D341Med (cell line): ENCODE measurements at places on chromosomes 2 and 18.

DNA sequence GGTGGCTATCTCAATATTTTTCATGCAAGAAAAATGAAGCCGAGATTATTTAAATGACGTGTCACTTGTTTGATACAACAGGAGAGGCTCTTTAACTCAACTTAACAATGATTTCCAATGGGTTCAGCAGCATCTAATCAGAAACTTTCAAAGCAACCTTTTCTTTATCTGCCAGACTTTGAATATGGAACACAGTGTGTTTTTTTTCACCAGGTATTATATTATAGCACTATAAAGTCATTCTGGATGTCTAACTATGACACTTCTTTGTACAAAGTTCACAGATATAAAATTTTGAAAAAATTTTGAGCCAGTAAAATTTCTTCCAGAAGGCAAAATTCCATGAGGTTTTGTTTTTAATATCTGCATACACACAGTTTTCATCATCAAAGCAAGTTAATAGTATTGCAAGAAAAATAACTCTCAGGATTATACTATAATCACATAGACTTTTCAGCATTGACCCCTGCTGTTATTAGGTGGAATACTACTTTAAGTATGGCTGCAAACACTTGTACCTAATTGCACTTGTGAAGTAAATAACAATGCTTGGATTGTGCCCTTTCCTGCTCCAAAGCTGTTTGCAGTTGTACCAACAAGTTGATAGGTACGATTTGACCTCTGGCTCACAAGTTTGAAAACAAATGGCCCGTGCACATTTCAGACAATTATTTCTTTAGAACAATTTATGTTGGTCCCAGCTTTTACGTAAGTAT, 44.0 kb upstream of the DSG1 start:
- DNase-seq, result no peak

DNA sequence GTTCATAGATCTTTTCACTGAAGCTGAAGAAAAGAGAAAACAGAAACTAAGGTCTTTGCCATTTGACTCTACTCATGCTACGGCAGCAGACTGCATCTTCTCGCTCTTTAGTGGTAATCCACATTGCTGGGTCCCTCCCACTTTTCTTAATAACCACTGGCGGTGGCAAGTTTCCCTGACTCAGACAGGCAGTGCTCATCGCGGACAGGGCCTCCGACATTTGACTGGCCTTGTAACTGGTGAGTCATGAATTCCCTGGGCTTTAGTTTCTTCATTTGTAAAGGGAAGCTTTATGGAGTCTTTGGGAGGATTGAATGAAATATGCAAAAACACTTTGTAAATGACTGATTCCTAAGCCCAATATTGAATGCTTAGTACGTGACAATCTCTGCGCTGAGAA, 238.2 kb upstream of the RBBP8 start:
- no peak for DNase-seq

DNA sequence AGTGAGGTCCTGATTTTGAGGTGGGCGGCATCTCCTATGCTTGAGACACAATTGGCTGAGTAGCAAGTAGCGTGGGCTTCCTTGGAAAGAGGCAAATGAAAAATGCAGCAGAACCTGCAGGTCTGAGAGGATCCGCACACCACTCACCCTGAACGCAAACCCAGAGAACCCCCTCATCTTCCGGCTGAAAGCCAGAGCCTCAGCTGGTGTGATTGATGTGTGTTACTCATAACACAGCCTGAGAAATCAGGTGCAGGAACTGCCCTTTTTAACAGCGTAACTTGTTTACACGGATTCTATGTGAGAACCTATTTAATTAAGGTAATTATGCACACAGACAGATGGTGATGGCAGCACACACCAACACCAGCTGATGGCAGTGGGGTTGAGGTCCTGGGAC, 123.4 kb downstream of the MRO start:
- no peak for DNase-seq

- no peak for DNase-seq
Observed at GRCh38 chr2:2325516-2325915, 5.6 kb downstream of the MYT1L start.

GRCh38 chr2:163713534-163714311, 22.1 kb downstream of the FIGN start:
- DNase-seq, result no peak
